ENCODE measurements at places on chromosomes 3 and 15.

DNA sequence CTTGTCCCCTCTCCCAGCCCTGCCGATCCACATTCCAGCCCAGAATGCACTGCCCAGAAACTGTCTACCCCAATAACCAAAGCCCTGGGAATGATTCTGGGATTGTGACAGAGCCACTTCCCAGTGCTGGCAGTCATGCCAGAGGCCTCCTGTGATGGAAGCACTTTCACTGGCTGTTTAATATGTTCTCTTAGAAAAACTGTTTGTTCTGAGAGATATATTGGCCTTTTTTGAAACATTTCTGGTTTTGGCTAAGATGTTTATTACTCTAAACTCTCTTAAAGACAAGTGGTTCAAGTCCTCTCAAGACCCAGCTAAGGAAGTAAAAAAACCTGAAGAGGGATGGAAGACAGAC is 74.0 kb upstream of the HACD2 start:
- no peak for DNase-seq

- no peak for DNase-seq
These were observed 13.6 kb downstream of the LMOD3 start for GRCh38 chr3:69108811-69109210.

DNA sequence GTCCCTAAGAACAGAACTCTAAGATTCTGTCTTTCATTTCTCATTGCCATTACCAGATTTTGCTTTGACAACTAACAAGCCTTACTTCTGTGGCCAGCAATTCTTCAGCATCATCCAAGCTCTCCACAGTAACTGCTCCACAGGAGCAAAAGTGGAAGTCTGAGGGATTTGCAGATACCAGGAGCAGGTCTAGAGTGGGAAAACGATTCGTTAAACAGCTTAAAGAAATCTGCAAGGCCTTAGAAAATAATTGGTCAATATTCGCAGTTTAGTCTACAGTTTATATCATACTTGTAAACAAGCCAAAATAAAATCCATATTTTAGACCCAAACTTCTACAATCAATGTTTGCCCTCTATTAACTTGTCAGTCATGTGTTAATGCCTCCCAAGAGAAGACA is 24.1 kb downstream of the MYH15 start:
- DNase-seq: no peak

- DNase-seq: no peak
These were observed 118.1 kb downstream of the ZNF621 start for GRCh38 chr3:40642812-40643211.

- no peak for DNase-seq
These were observed 340 bp downstream of the TMEM44 start for GRCh38 chr3:194632809-194633348.

DNA sequence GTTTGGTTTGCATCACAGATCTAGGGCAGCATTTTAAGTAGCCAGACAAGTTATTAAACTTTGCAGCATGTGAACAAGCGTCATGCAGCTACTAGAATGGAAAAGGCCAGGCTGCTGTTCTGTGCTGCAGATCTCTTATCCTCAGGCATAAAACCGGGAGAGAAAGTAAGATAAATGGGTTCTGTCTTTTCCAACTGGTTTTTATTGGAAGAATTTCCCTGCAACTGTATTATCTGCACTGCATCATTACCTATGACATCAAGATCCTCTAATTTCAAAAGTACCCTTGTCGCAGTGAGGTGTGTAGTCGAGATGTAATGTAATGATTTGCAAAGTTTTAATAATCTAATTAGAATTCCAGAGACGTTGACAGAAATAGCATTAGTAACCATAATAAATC is 240.3 kb downstream of the FEZF2 start:
- DNase-seq: no peak

DNA sequence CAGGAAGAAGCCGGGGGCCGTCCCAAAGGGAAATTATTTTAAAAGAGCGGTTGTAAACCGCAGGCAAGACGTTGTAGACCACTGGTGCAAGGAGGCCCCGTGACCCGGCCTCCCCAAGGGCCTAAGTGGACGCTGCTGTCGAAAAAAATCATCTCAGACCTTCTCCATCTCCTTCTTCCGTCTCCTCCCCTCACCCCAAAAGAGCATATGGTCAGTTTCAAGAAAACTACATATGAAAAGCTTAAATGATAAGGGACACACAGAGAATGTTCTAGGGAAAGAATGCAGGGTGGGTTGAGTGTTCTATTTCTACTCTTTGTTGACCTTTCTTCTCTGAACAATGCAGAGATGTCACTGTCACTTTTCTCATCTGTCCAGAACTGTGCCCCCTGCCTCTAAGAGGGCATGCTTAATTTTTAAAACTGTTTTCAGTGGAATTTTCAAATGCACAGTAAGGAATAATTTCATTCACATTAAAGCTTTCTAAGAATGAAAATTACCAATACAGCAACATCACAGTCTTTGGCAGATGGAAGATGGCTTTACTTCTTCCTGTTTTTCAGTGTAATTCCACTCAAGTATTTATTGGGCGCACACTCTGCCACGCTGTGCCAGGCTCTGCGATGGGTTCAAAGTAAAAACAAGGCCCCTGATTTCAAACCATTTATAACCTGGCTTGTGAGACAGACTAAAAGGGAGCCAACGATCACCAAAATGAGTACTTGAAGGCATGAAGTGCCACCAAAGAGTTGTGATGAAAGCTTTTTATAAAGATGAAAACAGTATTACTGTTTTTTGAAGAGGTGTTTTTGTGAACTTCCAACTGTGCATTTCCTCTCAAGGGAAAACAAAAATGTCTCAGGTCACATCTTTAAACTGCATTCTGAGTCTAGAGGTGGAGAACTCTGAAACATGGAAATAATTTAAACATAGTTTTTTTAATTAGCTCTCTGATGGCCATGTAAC is 891 bp upstream of the TOP2B start:
- DNase-seq: no peak

DNA sequence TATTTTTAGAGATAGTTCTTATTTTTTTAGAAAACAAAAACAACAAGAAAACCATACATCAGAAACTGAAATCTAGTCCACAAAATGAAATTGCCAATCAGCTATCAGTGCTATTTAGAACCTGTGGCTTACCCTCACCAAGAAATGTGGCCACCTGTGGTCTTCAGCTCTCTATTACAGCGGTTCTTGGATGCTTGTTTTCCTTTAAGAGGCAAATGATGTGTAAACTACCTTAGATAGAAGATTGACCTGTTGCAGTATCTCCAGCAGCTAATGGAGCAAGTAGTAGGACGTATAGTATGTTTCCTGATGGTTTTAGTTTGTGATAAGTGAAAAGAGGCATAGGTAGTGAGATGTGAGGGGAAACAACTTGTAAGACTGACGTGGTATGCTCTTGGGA is 21.2 kb downstream of the TFG start:
- no peak for DNase-seq

- DNase-seq: no peak
These were observed 23.1 kb upstream of the GABPB1 start for GRCh38 chr15:50377867-50378751.

GRCh38 chr15:66720206-66721010 is 18.4 kb downstream of the SMAD6 start:
- no peak for DNase-seq

GRCh38 chr3:185813691-185814215 is 11.1 kb downstream of the IGF2BP2 start:
- no peak for DNase-seq

DNA sequence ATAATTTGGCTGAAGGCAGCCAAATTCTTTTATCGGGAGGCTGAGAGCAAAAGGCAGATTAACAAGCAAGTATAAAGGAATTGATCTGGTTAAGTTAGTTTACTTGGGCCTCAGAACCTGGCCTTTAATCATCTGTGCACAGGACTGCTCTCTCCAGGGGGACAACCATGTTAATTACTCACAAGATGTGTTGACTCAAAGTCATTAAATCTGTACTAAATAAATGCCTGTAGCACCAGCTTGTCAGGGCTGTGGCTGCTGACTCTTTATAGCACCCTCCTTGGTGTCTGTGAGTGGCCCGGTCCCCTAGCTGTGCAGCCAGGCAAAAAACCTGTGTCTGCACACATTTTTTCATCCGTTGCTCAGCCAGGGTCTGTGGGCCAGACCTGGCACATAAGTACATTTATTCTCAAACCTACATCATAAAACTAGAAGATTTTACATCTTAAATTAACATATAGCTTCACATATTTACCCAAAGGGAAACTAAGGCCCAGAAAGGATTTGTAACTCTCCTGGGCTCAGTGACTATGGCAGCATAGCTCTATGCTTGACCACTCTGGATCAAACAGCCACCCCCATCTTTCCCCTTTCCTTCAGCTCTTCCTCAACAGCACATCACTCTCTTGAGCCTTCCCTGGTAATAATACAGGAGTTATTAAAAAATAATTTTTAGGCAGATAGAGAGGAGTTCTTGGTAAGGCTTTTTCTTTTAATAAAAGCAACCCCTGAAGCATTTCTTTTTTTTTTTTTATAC is 51.4 kb downstream of the NCEH1 start:
- DNase-seq: no peak

- DNase-seq: no peak
These were observed 130.9 kb downstream of the PGPEP1L start for GRCh38 chr15:98876451-98877369.

GRCh38 chr15:70698426-70698825 is 64.9 kb downstream of the UACA start:
- no peak for DNase-seq

DNA sequence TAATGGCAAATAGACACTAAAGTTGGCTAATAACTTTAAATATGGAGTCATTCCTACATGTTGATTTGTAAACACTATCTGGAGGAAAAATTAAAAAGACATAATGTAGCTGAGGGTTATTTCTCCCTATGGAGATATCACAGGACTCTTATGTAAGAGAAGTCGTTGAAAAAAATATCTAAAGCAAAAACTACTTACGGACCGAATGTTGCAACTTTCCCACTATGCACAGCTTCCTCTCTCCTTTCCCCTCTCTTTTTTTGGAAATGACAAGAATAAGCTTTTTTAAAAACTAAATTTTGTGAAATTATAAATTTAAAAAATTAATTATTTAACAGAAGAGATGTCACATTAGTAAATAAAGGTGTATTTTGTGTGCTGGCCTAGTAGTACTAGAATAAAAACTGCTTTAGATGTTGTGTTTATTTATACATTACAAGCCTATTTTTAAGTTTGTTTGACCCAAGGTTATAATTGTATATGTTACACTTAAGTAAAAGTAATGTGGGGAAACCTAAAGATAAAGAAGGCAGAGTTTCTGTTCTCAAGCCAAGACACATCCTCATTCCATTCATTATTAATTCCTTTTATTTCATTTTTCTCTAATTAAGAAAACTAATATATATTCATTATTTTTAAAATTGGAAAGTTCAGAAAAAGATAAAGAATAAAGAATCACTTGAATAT is 20.7 kb upstream of the PPARG start:
- no peak for DNase-seq

- DNase-seq: no peak
These were observed 23.3 kb upstream of the C15orf39 start for GRCh38 chr15:75178171-75178937.

DNA sequence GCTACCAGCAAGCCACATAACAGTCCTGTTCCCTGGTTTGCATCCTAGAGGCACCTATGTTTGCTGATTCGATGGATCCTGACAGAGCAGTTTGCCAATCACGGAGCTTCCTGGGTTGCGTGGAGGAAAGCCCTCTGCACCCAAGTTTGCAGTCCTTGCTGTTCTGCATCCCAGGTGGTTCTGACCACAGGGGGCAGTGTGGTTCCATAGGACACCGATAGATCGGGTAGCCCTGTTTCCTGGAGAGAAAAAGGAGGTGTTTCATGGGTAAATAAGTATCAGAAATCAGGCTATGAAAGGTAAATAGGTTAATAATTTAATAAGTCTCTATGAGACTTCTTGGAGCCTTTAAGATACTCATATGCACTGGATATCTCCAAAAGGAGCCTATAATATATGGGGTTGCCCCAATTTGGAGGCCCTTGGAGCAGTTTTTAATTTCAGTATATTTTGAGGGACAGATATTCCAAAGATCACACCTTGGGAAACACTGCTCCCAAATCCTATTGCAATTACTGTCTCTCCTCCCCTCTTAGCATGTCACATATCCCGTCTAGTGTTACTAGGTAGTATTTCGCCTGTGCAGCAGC is 194.6 kb upstream of the TPM1 start:
- DNase-seq: peak; percentile 58

GRCh38 chr3:59753808-59754450 is 704.1 kb upstream of the CFAP20DC start:
- no peak for DNase-seq

GRCh38 chr3:169660709-169661360 is 2.7 kb downstream of the MECOM start:
- no peak for DNase-seq

DNA sequence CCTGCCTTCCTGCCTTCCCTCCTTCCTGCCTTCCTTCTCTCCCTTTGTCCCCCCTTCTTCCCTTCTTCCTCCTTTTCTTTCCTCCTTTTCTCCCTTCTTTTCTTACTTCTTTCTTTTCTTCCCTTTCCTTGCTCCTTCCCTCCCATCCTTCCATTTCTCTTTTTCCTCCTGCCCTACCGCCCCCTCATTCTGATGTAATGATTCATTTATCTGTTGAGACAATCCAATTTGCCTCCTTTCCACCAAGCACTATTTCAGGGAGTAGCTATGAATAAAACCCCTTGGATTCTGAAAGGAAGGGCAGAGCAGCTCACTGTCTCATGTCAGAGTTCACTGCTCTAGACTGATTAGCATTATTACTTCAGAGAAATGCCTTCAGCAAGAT is 462.6 kb downstream of the PDCD6IP start:
- no peak for DNase-seq

GRCh38 chr3:152444029-152444641 is 175.4 kb downstream of the MBNL1 start:
- DNase-seq: no peak

Measured in stimulated activated CD8-positive, alpha-beta memory T cell treated with anti-CD3 and anti-CD28 coated beads, Interleukin-2, amount 100 ng/mL, for 48 hours (primary cell).